ENCODE measurements at places on chromosomes 3 and 15.
A peak's percentile ranks its signal among the peaks of the same experiment; 100 is the strongest.

- no peak for DNase-seq
These were observed 88.6 kb downstream of the RYK start for GRCh38 chr3:134161898-134162615.

DNA sequence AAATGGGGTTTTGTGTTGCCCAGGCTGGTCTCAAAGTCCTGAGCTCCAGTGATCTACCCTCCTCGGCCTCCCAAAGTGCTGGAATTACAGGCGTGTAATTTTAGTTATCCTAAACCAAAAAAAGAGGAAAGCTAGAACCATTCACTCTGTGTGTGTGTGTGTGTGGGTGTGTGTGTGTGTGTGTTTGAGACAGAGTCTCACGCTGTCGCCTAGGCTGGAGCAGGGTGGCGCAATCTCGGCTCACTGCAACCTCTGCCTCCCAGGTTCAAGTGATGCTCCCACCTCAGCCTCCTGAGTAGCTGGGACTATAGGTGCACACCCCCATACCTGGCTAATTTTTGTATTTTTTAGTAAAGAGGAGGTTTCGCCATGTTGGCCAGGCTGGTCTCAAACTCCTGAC lies 84.0 kb downstream of the TFDP2 start:
- no peak for DNase-seq

DNA sequence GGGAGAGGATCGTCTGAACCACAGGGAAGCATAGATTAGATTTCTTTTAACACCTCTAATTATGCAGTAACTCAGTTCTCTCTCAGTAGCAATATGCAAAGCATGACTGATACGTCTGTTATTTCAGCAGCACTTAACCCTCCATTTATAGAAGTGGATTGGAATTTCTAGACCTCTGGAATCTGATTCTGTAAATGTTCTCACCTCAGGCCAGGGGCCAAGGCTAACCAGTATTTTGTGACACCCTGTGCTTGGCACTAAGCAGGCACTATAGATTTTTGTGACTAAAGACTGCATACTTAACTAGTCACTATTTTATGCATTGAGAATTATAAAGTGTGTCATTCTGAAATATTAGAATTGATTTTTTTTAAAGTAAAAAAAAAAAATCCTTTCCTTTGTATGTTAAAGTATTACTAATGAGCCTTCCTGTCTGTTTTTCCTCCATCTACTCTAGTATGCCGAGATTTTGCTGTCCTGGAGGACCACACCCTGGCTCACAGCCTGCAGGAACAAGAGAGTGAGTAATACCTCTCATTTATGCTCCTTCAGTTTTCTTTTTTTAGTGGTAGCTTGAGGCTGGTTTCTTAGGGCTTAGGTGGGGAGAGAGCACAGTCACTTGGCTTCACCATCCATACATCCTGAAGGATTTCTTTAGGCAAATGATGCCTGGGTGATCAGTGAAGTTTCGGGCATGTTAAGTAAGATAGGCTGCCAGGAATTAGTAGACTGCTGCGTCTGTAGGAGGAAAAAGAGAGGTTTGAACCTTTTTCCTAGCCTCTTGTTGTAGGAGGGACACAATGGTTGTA lies 26.5 kb upstream of the UTS2B start:
- no peak for DNase-seq

DNA sequence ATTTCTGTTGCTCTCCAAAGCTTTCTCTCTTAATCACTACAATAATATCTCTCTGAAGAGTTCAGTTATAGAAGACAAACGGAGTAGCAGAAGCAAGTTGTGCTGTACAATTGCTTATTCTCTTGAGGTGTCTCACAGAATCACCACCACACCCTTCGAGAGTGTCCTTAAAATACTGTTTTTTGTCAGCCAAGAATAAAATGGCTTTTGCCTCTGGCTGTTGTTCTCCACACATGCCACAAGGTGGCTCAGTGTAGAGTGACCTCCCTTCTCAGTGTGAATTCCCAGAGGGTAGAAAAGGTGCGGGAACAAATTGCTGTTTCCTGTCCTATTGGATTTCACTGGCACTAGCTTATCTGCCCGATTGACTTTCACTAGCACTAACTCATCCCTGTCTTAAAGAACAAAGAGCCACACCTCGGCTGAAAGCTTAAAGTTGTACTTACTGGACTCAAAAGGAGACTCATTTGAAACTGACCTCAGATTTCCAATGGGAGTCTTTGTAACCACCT lies 134.2 kb upstream of the SATB1 start:
- peak; percentile 15 for DNase-seq

DNA sequence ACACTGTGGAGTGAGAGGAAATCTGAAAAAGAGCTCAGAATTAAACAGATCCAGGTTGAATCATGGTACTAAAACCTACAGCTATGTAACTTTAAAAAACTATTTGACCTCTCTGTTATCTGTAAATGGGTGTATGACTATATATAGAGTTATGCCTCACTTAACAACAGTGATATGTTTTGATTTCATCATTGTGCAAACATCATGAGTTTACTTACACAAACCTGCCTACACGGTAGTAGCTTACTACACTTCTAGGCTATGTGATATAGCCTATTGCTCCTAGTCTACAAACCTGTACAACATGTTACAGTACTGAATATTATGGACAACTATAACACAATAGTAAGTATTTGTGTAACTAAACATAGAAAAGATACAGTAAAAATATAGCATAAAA lies 191.6 kb upstream of the MEIS2 start:
- no peak for DNase-seq

DNA sequence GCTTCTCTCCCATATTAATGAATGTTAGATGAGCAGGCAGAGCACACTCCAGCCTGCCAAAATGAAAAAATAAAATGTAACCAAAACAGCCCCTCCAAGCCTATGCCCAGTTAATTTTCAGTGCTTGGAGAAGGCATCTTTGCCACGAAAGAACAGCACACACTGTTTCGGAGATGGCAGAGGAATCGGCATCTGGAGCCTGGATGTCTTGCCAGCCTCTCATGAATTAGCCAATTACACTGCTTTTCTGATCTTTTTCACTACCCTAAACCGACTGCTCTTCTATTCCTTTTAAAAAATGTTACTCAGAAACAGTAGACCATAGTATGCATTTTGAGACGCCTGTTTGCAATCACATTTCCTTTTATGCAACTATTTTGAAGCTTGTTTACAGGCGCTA lies 249.6 kb downstream of the TLE3 start:
- no peak for DNase-seq

GRCh38 chr3:2822611-2823010 lies 287.6 kb downstream of the IL5RA start:
- no peak for DNase-seq

- DNase-seq, result no peak
These were observed 179.4 kb upstream of the ALCAM start for GRCh38 chr3:105187344-105187743.

- DNase-seq, result peak; percentile 52
These were observed 98.9 kb upstream of the TLE3 start for GRCh38 chr15:70196372-70197316.

GRCh38 chr3:123692041-123692440 lies 107.2 kb upstream of the HACD2 start:
- DNase-seq, result no peak

DNA sequence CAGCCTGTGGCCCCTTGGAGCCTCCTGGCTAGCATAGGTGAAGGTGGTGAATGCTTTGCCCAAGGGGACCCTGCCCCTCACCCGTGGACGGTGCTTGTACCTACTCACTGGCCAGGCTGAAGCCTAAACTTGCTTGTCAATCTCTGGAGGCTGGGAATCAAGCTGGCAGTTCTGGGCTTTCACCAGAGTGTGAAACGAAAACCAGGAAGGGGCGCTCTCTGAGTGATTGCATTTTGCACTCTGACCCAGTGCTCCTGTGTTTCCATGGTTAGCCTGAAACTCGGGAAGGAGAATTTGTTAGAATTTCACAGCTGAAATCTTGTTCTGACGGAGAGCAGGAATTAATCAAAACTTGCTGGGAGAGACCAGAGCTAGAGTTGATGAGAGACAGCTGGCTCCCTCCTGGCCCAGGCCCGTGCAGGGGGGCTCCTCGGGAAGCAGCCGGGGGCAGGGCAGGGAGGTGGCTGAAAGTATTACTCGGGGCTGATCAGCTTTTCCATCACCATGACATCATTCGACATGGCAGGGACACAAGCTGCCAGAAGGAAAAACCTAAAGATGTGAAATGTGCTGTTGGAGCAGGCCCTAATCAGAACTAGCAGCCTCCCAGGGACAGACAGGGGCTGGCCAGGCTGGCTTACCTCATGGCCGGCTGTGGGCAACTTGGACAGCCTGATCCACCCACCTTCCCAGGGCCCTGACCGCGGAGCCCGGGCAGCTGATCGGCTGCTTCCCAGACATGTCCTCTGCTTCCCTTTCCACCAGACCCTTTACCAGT lies 323.6 kb upstream of the CTDSPL start:
- no peak for DNase-seq

- DNase-seq, result no peak
These were observed 4.2 kb upstream of the TMEM41A start for GRCh38 chr3:185502987-185503386.

DNA sequence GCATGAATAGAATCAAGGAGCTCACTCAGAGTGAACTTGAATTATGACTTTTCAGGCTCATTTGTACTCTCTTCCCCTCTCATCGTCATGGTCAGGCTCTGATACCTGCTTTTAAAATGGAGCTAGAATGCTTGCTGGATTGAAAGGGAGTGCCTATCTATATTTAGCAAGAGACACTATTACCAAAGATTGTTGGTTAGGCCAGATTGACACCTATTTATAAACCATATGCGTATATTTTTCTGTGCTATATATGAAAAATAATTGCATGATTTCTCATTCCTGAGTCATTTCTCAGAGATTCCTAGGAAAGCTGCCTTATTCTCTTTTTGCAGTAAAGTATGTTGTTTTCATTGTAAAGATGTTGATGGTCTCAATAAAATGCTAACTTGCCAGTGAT lies 9.6 kb downstream of the CCNDBP1 start:
- DNase-seq, result no peak

GRCh38 chr3:55161231-55161630 lies 233.4 kb upstream of the LRTM1 start:
- no peak for DNase-seq

DNA sequence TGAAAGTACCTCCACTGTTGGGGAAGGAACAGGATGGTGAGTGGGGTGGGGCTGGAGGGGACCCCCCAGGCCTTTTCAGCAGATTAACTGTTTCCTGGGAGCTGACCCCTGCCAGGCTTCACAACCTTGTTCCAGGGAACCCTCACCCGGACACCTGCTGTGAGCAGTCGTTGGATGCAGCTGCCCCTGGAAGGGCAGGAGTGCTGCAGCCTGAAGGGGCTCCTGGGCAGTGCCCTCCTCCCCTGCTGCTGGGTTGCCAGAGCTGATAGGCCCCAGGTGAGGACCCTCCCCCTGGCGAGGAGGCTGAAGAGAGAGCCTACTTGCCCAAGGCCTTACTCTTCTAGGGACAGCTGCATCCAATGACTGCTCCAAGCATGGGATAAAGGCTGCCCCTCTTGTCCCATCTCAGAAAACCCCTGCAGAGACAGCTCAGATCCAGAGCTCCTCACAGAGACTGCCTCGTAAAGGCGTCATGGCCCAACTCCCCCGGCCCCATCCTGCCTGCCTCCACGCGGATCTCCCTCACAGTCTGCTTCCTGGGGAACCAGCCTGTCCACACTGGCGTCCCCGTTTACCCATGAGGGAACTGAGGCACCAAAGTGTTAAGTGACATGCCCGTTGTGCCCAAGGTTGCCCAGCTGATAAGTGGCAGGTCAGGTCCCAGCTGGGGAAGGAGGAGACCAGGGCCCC lies 193.4 kb upstream of the LINGO1 start:
- DNase-seq, result no peak
